T-helper 1 cell (primary cell): ENCODE measurements at places on chromosomes 4 and X.

- DNase-seq = no peak
These were observed 499.5 kb downstream of the ANKRD50 start for GRCh38 chr4:124212815-124213630.

DNA sequence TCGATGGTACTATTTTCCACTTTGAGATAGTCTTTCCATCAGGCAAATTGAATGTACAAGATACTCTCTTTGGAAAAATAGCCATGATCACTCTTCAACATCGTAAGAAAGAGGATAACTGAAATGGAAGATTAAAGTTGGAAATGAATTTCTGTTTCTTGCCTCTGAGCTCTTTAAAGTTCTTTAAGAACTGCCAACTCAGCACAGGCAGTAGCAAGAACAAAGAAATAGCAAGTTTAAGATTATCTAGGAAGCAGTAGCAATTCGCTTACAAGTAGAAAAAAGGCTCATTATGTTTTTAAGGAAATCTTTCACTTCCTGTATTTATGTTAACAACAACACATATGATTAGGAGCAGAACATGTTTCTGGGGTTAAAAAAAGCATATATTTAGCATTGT is 127.6 kb downstream of the CDS1 start:
- DNase-seq = no peak

- no peak for DNase-seq
These were observed 59.0 kb upstream of the C1QTNF7 start for GRCh38 chr4:15368856-15369255.

DNA sequence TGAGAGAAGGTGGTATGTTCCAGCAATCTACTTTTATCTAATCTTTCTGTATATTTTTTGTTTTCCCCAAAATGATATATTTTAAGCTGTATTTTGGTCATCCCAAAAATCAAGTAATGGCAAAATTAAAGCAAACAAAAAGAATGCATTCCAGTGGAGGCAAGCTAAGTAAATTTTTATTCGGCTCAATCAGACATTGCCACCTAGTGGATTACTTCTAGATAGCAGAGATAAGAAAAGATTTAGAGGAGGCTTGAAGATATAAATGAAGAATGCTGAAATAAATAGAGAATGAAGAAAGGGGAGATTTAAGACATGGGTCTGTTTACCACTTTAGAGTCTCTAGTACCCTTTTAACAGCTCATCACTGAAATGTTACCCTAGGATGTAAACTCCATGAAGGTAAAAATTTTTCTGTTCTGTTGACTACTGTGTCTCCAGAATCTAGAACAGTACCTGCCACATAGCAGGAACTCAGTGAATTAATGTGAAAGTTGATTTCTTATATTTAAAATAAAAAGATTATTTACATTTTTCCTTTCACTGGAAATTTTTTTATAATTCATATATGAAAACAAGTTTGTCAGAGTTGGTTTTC is 110.9 kb upstream of the ANK2 start:
- DNase-seq = no peak

- DNase-seq = peak; percentile 28
These were observed 9.6 kb downstream of the ZAR1 start for GRCh38 chr4:48499551-48500066.

- no peak for DNase-seq
These were observed 367.6 kb downstream of the BCOR start for GRCh38 chrX:39729981-39730661.

- DNase-seq = no peak
These were observed 22.3 kb upstream of the EMCN start for GRCh38 chr4:100540131-100540530.

DNA sequence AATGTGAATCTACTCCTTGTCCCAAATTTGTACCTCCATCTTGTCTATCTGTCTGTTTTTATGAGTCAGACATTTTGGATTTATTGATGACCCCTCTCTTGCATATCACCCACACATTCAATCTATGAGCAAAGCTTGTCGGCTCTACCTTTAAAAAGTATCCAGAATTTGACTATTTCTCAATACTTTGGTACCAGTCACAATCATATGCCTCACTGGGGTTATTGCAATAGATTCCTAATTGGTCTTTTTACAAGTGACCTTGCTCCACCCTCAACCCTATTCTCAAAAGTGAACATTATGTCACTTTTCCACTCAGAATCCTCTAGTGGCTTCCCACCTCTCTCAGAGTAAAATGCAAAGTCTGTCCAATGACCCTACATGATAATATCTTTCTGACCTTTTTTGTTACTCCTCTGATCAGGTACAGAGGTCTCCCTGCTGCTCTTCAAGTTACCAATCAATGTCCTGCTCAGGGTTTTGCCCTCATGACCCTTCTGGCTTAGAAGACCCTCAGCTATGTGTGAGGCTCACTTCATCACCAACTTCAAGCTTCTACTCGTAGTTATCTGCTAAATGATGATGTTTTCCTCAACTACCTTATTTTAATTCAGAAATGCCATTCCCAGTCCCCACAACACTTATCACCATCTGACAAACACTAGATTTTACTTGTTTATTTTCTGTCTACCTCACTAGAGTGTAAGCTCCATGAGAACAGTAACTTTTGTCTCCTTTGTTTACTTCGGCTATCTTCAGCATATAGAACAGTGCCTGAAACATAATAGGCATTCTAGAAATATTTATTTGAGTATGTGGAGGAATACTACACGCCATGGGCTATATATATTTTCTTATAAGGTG is 22.4 kb downstream of the AFP start:
- DNase-seq = no peak

- DNase-seq = no peak
These were observed 141.9 kb upstream of the FAM241A start for GRCh38 chr4:112003231-112003907.

DNA sequence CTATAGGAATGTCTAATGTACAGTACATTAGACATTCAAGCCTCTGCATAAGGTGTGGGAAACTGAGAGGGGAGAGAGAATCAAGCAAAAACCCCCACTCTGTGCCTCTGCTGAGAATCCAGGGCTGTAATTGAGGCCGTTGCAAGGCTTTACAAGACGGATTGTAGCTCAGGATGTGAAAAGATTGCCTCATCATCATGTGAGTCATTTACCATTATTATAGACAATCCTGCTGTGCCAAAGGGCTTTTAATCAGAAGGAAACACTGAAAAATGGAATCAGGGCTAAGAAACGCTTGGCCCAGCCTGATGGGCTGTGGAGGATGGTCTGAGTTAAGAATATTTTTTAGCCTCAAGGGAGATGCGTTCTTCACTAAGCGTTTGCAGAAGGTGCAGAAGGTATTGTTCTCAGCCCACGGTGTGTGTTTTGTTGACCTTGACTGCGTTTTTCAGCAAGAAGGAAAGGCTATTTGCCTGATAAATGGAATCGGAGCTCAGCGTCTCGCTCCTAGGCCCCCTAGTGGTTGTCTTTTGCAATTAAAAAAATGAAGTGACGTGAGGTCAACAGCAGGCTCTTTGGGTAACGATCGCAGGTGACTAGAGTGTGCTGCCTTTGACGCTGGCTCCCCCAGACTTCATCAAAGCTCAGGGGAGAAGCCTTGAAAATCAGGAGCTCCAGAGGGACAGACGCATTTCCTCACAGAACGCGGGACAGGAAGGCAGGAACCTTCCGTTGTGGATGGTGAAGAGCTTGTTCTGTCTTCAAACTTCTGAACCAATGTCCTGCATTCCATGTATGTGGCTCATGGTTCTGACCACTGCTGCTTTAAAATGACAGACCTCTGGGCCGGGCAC is 18.1 kb upstream of the CHRNA9 start:
- DNase-seq = peak; percentile 41

GRCh38 chr4:120555058-120555457 is 367.5 kb downstream of the PRDM5 start:
- no peak for DNase-seq

- DNase-seq = no peak
These were observed 294.2 kb upstream of the FTHL17 start for GRCh38 chrX:31366041-31366440.

- no peak for DNase-seq
These were observed 14.1 kb downstream of the PRPS2 start for GRCh38 chrX:12805333-12805732.

- DNase-seq = no peak
These were observed 121.7 kb downstream of the TLL1 start for GRCh38 chr4:165994701-165995100.

- no peak for DNase-seq
These were observed 336.3 kb upstream of the BMP3 start for GRCh38 chr4:80694171-80694570.

DNA sequence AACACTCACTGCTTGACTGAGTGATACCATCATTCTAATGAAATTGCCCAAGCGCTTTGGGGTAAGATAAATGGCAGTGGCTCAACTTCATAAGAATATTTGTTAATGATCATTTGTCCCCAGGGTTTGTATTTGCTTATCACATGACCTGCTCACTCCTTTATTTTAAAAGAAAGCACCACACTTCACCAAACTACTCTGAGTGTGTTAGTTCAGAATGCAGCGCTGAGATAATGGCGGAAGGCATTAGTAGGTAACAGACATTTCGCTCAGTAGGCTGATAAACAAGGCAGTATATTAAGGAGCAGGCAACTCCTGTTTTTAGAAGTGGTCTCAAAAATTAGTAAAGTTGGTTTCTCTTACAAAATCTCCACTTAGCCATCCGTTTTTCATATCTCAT is 1.6 kb downstream of the SNX25 start:
- DNase-seq = no peak

DNA sequence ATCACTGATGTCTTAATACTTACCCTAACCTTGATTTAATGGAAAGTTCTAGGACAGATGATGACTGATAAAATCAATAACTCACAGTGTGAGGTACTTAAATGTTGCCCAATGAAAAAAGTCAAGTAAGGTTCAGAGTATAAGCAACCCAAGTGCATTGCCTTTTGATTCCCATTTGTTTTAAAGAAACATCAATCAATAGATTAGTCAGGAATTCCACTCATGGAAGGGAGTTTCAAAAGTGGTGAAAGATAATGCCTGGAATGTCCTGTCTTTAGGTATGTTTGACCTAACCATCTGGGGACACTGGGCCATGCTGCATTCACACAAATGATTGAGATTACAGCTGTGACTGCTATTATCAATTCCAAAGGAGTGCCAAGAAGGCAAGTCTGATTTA is 259.7 kb downstream of the PPARGC1A start:
- no peak for DNase-seq

DNA sequence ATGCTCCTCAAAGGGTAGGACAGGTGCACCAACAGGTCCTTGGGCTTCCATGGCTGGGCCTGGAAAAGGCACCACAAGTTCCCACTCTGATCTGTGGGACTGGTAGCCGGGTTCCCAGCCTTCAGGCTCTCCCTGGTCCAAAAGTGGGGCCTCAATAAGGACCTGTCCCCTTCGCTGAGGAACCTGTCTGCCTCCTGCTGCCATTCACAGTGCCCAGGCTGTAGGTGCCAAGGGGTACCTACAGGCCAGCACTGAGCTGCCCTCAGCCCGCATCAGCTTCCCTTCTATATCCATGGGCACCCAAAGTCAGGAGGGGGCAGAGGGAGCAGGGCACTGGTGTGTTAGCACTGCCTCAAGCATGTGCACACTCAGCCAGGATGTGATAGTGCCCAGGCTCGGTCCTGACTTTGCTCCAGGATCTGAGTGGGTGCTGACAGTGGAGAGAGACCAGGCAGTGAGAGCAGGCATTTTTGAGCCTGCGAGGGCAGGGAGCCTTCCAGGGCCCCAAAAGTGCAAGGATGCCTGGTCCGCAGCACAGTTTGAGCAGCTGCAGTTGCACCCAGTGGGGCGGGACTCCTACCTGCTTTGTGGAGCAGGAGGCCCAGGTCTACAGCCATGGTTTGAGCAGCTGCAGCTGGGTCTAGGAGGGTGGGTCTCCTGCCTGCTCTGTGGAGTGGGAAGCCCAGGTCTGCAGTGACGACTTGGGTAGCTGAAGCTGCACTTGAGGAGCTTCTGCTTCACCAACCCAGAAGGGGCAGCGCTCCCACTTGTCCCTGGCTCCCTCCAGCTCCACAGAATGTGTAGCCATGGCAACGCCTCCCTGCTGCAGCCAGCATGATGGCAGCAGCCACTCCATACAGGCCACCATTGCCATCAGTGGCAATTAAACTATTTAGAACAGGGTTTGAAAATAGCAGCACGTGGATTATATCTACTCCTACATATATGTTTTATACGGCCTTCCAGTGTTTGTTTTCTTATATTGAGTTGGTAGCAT is 376.4 kb downstream of the KCTD8 start:
- no peak for DNase-seq
